ENCODE measurements at places on chromosomes 1 and 21. TPM values are rescaled to one million over a fixed set of nuclear protein-coding genes. Genes with fewer than 3 reads are reported as not detected.

DNA sequence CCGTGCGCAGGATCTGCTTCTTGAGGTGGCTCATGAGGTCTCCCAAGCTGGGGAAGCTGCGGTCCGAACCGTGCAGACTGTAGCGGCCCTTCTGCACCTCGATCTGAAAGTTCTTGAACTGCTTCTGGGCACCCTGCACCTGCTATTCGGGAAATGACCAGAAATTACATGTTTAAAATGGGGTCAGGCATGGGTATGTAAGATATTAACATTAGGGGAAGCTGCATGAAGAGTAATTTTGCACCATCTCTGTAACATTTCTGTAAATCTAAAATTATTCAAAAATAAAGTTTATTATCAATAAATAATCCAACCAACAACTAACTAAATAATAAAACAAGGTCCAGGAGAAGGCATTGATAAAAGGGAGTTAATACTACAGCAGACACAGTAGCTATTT is 110.7 kb downstream of the RAVER2 start:
- DNase-seq, result no peak
- no peak overlapping the region for H3K4me3 ChIP-seq
- H3K27me3 ChIP-seq, result no peaks in the 10 kb centered on the region
- no peak overlapping the region for H3K27ac ChIP-seq

GRCh38 chr1:100292711-100293110 is 26.7 kb downstream of the RTCA start:
- no peak for DNase-seq
- no peaks in the 10 kb centered on the region for H3K27me3 ChIP-seq
- peaks cover 12% of the 10 kb centered on the region for H3K4me1 ChIP-seq
- no peak overlapping the region for H3K4me3 ChIP-seq

GRCh38 chr1:39538531-39539251 is 37.9 kb downstream of the PABPC4 start:
- no peak overlapping the region for H3K27ac ChIP-seq
- no peak for DNase-seq
- peaks cover 18% of the 10 kb centered on the region for H3K36me3 ChIP-seq
- no peaks in the 10 kb centered on the region for H3K4me1 ChIP-seq
- no peaks in the 10 kb centered on the region for H3K27me3 ChIP-seq

KCNA2 gene
- total RNA-seq, result 0.36 TPM

CD84 gene
- 18.6 TPM for total RNA-seq

DNA sequence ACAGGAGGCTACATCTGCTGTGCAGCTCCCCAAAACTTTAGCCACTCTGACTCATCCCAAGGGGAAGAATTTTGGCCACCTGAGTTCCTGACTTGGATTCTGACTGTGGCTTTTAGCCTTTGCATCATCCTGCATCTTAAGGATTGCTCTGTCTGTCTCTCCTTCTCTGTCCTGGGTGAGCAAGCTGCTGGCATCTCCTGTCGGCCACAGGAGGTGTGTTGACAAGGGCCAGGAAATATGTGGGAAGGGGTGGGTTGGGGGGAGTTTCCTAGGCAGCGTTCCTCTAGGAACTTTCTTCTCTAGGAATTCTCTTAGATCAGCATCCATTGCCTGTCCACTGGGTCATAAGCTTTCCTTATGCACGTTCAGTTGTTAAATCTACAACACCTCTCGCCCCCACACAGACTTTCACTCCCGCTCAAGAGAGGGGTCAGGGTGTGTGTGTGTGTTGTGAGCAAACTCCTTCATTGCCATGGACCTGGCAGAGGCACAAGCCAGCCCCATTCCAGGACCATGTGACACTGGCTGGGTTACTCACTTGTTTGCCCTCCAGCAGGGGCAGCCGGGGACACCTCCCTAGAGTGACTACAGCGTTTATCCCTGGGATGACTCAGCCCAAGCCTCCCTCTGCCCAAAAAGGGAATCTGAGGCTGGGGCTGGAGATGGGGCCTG is 145.0 kb upstream of the DUSP10 start:
- H3K36me3 ChIP-seq, result no peaks in the 10 kb centered on the region
- H3K27ac ChIP-seq, result no peak overlapping the region
- DNase-seq, result no peak
- H3K4me1 ChIP-seq, result no peaks in the 10 kb centered on the region
- H3K4me3 ChIP-seq, result no peak overlapping the region
- H3K27me3 ChIP-seq, result peaks cover 9% of the 10 kb centered on the region

ANGPTL1 gene
- total RNA-seq, result not detected

ADGRL4 gene
- total RNA-seq, result not detected

DNA sequence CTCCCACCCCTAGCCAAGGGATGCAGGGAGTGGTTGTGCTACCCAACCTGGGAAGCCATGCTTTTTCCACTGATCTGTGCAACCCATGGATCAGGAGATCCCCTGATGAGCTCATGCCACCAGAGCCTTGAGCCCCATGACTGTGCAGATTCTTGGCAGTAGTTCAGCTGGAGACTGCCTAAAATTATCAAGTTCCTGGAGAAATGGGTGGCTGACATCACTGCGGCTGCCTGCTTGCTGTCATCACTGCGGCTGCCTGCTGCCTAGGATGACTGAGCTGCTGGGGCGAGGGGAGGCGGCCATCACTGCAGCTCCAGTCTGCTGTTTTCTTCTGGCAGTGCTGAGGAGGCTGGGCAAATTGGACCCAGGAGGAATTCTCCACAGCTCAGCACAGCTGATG is 159.2 kb downstream of the AGBL4 start:
- H3K27ac ChIP-seq, result no peak overlapping the region
- no peak for DNase-seq
- no peaks in the 10 kb centered on the region for H3K27me3 ChIP-seq
- H3K4me1 ChIP-seq, result no peaks in the 10 kb centered on the region
- H3K4me3 ChIP-seq, result no peak overlapping the region

GRCh38 chr21:33799378-33800090 is 116.1 kb downstream of the ATP5PO start:
- no peak for DNase-seq
- H3K4me1 ChIP-seq, result no peaks in the 10 kb centered on the region
- H3K4me3 ChIP-seq, result no peak overlapping the region
- H3K27me3 ChIP-seq, result no peaks in the 10 kb centered on the region

DNA sequence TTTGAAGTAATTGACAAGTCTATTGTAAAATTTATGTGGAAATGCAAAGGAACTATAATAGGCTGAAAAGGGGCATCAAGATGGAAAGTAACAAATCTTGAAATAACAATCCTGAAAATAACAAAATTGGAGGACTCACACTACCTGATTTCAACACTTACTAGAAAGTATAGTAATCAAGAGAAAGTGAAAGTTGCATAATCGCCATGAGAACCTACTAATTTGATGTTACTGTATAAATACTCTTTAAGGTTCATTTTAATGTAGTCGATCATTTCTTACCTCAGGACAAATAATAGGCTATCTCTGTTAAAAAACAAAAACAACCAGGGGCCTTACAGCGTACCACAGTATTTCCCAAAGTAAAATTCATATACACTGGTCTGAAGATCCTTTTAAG is 71.7 kb downstream of the EDEM3 start:
- no peak for DNase-seq
- H3K36me3 ChIP-seq, result peaks cover 8% of the 10 kb centered on the region
- H3K27ac ChIP-seq, result no peak overlapping the region

DNA sequence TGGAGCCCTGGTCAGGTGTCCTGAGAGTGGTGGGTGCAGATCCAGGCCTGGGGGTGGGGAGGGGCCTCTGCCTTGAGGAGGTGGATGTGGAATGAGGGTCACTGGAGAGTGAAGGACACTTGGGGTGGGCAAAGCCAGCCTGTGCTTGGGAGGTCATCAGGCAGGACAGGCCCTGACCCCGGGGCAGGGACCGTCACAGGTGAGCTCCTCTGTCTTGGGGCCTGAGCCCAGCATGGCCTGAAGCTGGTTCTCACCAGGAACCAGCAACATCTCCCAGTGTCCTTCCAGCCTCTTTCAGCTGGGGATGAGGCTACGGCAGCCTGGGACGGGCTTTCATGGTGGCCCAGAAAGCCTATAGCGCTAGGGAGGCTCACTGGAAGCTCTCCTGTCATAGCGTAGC is 831 bp upstream of the KRTAP10-2 start:
- H3K27ac ChIP-seq, result no peak overlapping the region
- no peak for DNase-seq
- H3K36me3 ChIP-seq, result peaks cover 4% of the 10 kb centered on the region
- peaks cover 15% of the 10 kb centered on the region for H3K4me1 ChIP-seq
- no peaks in the 10 kb centered on the region for H3K27me3 ChIP-seq

DNA sequence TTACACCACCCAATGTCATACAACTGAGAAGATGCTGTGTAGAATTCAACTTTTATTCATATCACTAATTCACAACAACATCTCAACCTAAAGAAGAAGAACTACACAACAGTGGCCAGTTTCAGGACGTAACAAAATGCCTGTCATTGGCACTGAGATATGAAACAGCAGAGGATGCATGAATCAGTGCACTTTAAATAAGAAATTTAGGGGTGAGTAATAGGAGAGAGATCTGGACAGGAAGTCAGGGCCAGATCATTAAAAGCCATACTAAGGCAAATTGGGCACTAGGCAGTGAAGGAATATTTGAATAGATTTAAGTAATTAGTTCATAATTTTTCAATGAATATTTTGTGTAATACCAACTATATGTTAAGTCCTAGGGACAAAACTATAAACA is 510.5 kb downstream of the PLPP3 start:
- no peak overlapping the region for H3K4me3 ChIP-seq
- H3K36me3 ChIP-seq, result no peaks in the 10 kb centered on the region
- no peak for DNase-seq
- H3K4me1 ChIP-seq, result no peaks in the 10 kb centered on the region
- H3K27ac ChIP-seq, result no peak overlapping the region

GRCh38 chr1:173714441-173714758 is 381 bp upstream of the KLHL20 start:
- peak overlapping the region; percentile 96 for H3K4me3 ChIP-seq
- no peak for DNase-seq
- peaks cover 29% of the 10 kb centered on the region for H3K4me1 ChIP-seq
- H3K36me3 ChIP-seq, result peaks cover 1% of the 10 kb centered on the region
- peaks cover 16% of the 10 kb centered on the region for H3K27me3 ChIP-seq

DNA sequence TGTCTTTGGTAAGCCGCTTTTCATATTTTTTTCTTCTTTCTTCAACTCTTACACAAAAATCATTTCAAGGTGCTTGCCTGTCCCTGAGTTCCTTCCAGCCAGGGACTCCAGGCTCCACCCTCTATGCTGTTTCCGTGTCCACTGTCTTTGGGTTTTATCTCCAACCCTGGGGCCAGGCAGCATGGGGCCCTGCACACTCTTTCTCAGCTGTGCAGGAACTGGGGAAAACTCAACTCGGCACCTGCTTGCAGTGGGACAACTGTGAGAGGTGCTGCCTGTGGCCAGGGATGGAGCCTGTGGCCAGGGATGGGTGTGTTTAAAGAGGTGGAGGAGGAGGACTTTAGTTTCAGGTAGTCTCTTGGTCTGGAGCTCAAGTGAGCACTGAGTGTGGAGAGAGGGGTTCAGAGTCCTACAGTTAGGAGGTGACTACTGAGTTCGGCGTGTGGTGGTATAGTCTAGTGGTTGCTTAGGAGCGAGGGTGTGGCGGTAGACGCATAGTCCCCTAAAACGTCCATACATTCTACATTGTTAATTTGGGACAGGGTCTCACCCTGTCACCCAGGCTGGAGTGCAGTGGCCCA is 13.4 kb downstream of the TNFRSF8 start:
- no peak for DNase-seq
- peaks cover 8% of the 10 kb centered on the region for H3K27me3 ChIP-seq
- no peak overlapping the region for H3K27ac ChIP-seq

DNA sequence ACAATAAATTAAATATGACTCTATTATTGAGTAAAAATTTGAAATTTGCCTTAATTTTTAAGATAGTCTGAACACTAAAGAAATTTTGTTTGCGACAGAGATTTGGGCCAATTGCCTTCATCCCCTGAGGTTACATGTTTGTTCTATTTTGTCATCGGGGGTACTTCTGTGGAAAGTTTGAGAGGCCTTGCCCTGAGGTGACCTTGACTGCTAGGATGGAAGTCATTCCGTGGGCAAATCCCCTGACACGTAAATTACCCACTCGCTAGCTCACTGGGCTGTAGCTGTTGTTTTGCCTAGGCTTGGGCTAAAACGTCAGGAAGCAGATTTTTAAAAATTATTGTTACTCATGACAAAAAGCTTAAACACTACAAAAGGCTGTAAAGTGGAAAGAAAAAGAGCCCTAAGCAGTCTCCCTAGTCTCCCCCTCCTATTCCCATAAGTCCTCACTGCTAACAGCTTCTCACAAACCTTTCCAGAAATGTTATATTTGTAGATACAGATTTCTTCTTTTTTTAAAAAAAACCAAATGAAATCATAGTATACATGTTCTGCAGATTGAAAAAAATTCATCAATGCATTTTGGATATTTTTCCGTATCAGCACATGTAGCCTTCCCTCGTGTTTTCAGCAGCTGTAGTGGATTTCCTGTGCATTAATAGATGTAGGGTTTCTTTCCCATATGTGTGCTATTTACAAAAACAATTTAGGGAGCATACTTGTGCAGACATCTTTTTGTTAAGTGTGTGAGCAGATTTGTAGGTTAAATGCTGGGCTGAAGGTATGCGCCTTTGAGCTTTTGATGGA is 142.7 kb downstream of the MRPS6 start:
- H3K27me3 ChIP-seq, result no peaks in the 10 kb centered on the region
- H3K4me3 ChIP-seq, result no peak overlapping the region
- no peaks in the 10 kb centered on the region for H3K4me1 ChIP-seq
- DNase-seq, result no peak

GRCh38 chr1:32816676-32817158 is 441 bp downstream of the YARS1 start:
- H3K4me3 ChIP-seq, result peak overlapping the region; percentile 99
- H3K27me3 ChIP-seq, result no peaks in the 10 kb centered on the region
- peaks cover 33% of the 10 kb centered on the region for H3K36me3 ChIP-seq

FAM163A gene
- not detected for total RNA-seq

DNA sequence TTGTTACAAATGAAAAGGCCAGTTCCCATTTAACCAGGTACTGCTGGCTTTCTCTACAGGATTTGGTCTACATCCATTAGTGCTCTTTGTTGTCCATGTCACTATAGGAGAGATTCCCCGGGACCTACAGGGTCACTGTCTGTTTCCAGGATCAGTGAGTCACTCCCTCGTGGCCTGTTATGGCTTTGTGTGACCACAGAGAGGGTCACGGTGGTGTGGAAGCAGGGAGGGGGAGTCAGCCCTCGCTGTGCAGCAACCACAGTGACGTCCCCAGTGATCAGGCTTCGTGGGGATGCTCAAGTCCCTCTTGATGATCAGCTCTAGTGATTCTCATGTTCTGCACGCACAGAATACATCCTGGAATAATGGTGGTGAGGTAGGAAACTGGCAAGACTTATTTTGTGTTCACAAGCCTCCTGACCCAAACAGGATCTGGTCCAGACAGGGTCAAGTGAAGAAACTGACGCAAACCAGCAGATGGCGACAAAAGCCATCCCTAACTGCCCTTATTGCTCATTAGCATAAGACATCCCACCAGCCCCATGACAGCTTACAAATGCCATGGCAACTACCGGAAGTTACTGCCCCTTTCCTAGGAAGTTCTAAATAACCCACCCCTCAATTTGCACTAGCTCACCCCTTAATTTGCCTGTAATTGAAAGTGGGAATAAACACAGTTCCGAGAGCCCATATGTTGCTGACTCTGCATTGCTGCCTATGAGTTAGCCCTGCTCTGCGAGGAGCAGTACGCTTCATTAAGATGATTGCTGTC is 98.5 kb downstream of the DISC1 start:
- H3K27me3 ChIP-seq, result no peaks in the 10 kb centered on the region
- DNase-seq, result peak; percentile 41
- no peaks in the 10 kb centered on the region for H3K4me1 ChIP-seq
- H3K27ac ChIP-seq, result no peak overlapping the region
